ENCODE measurements at places on chromosomes 11 and 22.

GRCh38 chr11:49377978-49378377 is 169.6 kb upstream of the FOLH1 start:
- DNase-seq, result no peak

DNA sequence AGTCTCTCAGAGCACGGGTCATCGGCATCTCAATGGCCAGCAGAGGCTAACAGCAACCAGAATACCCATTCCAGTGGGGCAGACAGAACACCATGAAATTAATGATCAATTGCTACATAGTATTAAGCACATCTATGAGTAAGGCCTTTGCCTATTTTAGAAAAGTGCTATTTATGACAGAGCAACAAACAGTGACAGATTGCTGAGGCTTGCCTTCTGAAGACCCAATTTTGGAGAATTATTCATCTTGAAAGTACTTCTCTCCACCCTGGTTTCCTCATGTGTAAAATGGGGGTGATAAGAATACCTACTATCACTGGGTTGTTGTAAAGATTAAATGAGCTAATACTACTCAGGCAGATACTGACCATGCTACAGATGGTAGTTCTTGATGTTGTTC is 232.7 kb downstream of the TENM4 start:
- no peak for DNase-seq

- DNase-seq, result no peak
Measured at GRCh38 chr11:97722721-97723120, 1298.0 kb upstream of the CNTN5 start.

- DNase-seq, result no peak
Measured at GRCh38 chr11:79312617-79313529, 128.0 kb downstream of the TENM4 start.

GRCh38 chr22:39567135-39567946 is 3.2 kb upstream of the CACNA1I start:
- peak; percentile 36 for DNase-seq
